Psoas muscle (tissue), 8 donors: ENCODE measurements at places on chromosomes 2 and 18.
A peak's percentile ranks its signal among the peaks of the same experiment; 100 is the strongest.

DNA sequence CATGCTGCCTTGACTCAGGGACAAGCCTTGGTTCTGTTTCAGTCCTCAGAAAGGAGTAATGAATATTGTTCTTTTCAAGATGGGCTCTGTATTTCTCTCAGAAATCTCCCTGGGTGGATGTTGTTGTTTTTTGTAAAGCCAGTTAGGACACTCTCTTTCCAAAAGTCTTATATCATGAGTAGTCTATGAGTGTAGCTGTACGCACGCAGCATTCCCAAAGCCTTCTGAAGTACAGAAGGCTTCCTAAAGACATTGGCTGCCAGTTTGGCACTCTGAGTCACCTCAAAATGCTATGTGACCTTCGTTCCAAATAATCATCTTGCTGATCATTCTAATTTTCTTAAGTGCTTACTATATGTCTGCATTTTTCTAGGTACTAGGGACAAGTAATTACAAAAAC is 16.7 kb upstream of the GTF2A1L start:
- no peak for DNase-seq

DNA sequence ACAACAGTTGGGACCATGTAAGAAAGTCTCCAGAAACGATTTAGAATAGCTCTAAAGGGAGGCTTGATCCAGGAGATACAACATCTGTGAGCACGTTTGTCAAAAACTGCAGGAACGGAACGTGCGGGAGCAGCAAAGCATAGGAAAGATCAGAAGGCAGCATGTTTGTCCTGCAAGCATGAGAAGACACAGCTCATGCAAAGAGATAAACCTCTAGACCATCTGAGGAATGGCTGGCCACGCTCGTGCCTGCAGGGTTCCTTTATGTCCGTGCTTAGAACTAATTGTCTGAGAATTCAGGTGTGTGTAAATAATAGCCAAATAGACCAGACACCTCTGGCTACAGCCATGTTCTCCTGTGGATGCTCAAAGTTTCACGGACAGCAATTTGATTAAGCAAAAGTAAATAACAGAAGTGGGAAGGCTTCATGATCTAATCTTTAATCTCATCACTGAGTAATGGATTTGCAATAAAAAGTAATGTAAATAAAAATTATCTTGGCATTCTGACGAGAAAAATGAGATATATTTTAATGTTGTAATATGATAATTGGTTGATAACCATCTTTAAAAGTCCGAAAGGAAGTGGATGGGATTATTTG is 534.8 kb upstream of the CDH7 start:
- no peak for DNase-seq

DNA sequence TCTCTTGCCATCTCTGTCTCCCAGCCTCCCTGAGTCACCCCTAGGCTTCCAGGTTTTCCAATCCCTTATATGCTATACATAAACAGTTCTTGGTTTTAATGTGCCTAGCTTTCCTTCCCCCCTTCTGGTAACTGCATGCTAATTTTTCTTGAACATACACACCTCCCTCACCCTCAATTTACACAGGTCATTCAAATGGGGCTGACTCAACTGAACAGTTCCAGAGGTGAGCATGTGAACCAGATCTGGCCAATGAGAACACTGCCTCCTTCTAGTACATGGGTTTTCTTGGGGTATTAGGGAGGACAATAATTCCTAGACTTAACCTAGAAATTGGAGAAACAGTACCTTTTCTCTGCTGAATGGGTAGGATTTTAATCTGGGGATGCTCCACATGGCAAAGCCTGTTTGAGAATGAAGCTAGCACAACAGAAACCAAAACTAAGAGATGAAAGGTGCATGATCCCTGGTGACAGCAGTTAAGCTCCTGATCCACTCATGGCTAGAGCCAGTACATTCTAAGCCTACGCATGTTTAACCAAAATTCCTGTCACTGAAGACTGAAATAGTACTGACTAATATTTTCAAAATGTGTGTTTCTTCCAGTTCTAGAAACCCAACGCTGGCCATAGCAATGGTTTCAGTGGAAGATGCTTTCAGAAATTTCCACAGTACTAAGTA is 11.8 kb downstream of the SLC25A12 start:
- DNase-seq, result no peak

DNA sequence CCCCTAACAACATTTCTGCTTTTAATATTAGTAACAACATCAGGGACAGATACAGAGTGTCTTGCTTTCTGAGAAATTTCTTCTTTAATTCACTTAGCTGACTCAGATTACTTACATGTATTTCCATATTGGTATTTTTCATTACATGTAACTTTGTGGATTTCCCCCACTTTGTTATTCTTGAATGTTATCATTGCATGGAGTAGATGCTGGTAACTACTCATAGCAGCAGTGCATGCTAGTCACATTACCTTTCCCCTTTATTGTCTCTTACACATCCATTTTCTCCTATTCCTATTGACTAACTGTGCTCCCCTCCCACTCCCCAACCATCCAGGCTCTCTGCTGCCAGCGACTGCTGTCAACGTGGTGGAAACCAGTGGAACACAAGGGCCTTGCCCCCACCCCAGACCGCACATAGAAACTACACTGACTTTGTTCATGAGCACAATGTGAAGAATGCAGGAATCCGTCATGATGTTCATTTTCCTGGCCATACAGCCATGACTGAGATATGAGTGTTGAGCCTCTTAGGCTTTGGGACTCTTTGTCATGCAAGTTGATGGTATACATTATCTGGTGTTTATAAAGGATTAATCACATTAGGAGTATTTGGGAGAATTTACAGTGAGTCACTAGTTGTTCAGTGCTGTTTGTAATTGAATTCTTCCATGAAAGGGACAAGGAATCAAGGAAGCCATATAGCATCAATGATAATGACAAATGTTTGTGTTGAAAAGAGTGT is 91.0 kb downstream of the EPB41L5 start:
- DNase-seq, result no peak

GRCh38 chr2:11406958-11407381 is 59.0 kb downstream of the E2F6 start:
- DNase-seq, result peak; percentile 75

DNA sequence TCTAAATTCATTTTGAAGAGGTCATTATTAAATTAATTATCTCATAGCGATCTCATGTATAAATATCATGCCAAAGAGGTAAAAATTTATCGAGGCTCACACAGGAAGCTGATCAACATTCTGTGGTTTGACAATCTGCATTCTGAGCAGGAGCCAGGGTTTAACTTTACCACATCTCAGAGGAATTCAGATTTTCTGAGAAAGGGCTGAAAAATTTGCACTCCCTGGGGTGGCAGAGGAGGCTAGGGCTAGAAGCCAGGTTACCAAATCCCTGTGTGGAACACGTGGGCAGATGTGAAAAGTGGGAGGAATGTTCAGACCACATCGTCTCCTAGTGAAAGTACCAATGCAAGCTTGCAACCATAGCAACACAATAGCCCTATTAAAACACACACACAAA is 63.5 kb upstream of the CTLA4 start:
- DNase-seq, result no peak
